NCI-H2081 treated with DMSO at 0.1 percent for 48 hours (cell line): ENCODE measurements at places on chromosomes 1 and 21.

GRCh38 chr21:41727784-41728763 lies 38.8 kb downstream of the RIPK4 start:
- DNase-seq: no peak

GRCh38 chr1:22788254-22788661 lies 77.6 kb downstream of the EPHB2 start:
- no peak for DNase-seq

DNA sequence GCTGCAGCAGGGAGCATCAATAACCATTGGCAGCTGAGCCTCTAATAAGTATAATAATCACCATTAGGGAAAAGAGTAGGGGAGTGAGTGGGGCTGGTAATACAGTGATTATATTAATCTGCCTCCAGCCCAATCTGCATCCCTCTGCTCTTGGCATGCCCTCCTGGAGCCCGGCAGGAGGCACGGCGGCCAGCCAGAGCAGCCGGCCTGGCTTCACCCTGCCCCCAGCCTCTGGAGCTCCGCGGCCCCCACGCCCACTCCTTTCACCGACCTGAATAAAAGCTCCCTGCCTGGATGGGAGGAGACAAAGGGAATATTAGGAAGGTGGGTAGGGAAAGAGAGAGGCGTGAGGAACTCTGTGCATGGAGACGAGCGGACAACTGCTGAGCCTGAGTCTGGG lies 28.3 kb downstream of the OPTC start:
- peak; percentile 97 for DNase-seq

DNA sequence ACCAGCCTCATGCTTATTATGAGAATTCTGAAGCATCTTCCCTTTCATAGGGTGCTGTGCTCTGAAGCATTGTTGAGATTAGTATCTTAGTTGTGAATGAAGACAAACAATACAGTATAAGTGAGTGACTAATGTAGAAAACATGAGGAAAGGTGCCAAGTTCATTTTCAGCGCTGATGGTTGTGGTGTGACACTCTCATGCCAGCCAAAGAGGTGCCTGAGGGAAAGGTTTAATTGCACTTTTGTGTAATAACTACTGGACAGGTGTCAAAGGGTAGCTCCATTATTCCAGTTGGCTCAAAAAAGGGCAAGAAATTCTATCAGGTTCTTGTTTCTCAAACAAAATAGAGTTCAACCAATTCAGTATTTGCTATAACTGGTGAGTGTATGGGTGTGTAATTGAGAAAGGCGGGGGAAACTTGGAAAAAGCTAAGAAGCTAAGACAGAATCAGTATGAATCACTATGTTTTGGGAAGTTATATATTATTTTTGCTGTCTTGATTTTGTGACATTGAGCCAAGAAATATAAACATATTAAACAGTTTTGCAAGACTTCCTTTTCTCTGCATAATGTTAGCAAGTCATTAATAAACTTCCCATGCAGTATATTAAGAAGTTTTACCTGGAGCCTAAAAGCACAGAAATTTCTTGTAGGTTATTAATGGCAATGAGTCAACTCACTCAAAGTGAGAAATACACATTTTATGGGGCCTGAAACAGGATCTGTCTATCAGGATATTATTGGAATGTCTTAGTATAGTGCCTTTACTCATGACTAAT lies 31.8 kb downstream of the KCNK2 start:
- DNase-seq: no peak

DNA sequence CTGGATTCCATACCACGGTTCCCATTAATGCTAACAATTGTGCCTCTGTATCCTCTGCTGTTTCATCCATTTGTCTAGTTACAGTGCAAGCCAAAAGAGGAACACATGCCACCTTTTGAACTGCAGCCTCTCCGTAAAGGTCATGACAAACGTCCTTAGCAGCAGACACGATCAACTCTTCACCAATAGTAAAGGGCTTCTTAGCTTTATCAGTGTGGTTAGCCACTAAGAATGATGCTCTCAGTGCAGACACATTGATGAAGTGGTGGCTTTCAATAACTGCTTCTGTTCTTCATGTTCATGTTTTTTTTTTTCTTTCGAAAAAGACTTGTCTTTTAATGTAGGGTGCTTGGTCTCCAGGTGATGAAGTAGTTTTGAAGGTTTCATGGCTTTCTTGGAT lies 14.3 kb downstream of the XPR1 start:
- DNase-seq: no peak

DNA sequence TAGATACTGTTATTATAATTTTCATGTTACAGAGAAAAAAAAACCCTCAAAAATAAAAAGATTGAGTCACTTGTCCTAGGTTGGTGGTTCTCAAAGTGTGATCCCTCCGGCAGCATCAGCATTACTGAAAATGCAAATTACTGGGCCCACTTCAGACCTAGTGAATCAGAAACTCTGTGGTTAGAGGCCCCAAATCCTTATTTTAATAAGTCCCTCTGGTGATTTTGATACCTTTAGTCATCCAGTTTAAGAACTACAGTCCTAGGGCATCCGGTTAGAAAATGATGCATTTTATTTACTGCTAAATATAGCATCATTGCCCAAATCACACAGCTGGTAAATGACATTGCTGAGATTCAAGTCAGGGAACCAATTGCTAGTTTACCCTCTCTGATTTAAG lies 203.7 kb upstream of the RUNX1 start:
- DNase-seq: no peak

GRCh38 chr21:15062606-15062965 lies 2.2 kb downstream of the NRIP1 start:
- no peak for DNase-seq

GRCh38 chr1:22995774-22996173 lies 19.9 kb downstream of the TEX46 start:
- no peak for DNase-seq

DNA sequence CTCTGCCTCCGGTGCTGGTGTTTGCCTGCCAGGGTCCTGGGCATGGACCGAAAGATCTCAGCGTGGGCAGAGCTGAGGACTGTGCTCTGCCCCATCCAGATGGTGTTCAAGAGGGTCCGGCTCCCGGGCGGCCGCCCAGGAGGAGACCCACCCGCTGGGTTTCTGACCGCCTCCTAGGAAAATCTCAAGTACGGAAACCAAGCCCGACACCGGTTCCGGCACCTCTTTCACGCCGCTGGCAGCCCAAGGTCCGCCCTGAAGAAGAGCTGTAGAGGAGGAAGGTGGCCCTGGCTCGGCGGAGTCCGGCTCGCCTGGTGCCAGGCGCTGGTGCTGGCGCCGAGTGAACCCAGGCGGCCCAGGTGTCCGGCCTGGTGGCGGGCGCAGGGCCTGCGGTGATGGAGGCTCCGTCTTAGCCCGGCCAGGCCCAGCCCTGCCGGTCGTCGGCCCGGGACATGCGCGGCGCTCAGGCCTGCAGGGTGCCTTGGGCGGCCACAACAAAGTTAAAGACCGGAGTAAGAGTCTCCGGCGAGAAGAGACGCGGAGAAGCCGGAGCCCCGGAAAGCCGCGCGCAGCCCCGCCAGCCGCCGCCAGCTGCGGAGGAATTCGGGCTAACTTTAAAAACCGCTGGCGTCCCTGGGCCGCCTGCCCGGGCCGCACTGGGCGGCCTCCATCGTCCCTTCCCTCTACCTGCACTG lies 1.5 kb downstream of the GRIK3 start:
- DNase-seq: no peak

GRCh38 chr1:101239095-101240040 lies 2.5 kb downstream of the S1PR1 start:
- DNase-seq: no peak

- DNase-seq: no peak
Observed at GRCh38 chr1:117752661-117753060, 146.8 kb downstream of the TENT5C start.

DNA sequence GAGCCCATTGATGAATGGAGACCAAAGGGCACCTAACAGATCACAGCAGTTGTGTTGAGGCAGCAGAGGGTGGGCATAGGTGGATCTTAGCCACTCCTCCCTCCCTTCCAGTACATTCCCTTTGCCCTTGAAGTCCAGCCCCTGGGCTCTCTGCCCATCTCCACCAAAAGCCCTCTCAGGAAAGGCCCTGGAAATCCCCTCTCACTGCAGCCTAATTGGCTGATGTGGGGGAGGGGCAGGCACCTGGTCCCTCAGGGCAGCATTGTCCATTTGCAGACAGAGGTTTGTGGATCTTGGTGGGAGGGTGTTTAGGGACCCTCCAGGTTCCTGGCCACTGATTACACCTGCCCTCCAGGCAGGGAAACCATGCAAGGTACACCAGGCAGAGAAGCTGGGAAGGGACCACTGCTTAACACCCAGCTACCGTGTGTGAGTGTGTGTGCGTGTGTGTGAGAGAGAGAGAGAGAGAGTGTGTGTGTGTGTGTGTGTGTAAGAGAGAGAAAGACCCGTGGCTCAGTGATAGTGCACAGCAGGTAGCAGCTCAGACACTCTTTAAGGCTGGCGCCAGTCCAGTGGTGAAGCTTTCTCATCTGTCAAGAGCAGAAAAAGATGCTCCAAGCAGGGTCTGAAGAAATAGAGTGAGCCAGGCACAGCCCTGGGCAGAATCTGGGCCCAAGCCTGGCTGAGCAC lies 71.1 kb downstream of the MATN1 start:
- DNase-seq: no peak

- no peak for DNase-seq
Observed at GRCh38 chr1:208681878-208682663, 437.9 kb upstream of the PLXNA2 start.

DNA sequence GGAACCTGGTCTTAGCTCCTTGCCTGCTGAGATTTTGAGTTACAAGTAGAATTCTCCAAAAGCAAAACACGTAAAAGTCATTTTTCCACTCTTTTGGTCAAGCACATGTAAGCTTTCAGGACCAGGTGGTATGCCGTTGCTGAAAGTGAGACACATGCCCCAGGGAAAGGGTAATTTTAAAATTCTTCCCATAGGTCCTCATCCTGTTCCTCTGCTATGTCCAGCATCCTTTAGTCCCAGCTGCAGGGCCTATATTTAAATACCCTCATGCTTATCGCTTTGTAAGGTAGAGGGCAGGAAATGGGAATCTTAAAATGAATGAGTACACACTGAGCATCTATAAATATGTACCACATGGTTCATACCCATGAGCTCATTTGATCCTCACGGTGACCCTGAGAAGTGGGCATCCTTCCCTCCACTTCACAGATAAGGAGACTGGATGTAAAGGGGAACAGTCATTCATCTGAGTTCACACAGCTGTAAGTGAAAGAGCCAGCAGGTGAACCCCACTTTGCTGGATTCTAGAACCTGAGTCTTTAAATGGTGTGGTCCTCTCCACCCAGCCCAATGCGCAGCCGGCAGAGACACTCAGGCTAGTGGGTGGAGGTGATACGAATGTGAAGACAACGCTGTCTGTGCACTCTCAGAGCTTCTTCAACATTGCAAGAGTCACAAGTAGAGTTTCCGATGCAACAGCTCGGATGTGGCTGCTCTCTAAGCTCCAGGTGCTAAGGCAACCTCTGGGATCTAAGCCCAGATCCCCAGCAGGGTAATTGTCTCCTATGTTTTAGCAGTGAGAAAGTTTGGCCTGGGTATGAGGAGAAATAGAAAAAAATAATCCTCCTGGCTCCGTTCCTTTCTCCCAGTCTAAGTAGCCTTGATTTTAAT lies 163.5 kb downstream of the PLXNA2 start:
- peak; percentile 11 for DNase-seq

DNA sequence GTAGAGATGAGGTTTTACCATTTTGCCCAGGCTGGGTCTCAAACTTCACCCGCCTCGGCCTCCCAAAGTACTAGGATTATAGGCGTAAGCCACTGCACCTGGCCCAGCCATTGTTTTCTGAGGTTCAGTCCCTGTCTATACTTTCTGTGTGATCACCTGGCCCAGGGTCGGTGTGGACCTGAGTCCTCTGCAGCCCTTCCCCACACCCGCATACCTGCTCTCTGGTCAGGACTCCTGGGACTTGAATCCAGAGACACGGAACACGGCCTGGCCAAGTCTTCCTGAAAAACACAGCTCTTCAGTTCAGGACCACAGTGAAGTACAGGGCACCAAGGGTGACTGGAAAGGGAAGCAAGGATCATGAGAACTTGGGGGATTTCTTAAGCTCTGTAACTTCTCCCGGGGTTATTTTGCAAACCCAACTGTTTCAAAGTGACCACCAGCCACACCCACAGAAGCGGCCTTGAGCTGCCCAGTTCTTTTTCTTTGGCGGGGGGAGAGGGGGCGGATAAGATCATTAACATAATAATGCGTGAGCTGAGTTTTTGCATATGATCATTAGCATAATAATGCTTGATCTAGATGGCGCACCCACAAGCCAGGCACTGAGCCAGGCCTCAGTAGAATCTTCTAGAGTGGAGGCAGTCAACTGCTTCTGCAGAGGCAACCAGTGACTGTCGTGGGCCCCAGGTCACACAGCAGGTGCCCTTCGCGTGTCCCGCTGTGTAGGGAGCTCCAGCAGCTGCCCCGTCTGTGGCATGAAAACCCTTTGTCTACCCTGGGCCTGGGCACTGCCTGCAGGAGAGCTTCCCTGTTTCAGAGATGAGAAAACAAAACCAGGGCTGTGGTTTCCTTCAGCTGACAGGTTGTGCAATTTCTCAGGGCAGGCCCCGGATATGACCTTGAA lies 1.7 kb upstream of the NADK start:
- no peak for DNase-seq

GRCh38 chr1:101191049-101191448 lies 45.8 kb upstream of the S1PR1 start:
- no peak for DNase-seq

DNA sequence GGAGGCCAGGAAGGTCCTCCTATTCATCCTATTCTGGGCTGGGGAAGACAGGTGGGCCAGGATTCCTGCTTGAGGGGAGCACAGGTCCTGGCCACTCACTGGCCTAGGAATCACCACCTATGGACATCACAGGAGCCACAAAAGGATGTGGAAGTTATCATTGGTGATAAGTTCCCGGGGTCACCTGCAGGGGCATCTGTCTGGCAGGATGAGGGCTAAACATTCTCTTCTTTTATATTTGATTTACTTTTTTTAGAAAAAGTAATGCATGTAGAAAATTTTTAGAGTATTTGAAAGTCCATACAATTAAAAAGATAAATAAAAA lies 33.2 kb upstream of the KIAA0040 start:
- DNase-seq: no peak

GRCh38 chr1:24329331-24329730 lies 10.2 kb downstream of the GRHL3 start:
- DNase-seq: no peak

DNA sequence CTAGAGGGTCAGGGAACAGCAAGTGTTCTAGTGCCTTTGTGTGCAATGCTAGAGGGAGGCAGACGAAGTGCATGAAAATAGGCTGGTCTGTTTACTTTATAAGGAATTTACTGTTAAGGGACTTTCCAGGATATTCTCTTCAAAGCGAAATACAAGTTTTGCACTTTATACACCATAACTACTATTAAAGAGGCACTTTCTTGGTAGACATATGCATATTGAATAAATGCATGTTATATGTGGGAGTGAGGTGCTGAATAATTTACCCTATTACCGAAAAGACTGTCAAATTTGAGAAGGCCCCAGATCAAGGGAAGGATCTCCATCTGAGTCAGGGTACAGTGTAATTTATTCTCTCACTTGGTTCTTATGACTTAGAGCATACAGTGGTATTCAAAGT lies 310.5 kb downstream of the S1PR1 start:
- no peak for DNase-seq

GRCh38 chr1:206112600-206113301 lies 4.4 kb downstream of the AVPR1B start:
- DNase-seq: no peak

GRCh38 chr1:93827128-93827527 lies 51.9 kb downstream of the DNTTIP2 start:
- DNase-seq: no peak
